ENCODE measurements at places on chromosomes 3 and 15.

GRCh38 chr15:91593067-91593466, 260.4 kb upstream of the SLCO3A1 start:
- DNase-seq = no peak

- no peak for DNase-seq
Observed at GRCh38 chr3:140250945-140251344, 316.0 kb downstream of the CLSTN2 start.

DNA sequence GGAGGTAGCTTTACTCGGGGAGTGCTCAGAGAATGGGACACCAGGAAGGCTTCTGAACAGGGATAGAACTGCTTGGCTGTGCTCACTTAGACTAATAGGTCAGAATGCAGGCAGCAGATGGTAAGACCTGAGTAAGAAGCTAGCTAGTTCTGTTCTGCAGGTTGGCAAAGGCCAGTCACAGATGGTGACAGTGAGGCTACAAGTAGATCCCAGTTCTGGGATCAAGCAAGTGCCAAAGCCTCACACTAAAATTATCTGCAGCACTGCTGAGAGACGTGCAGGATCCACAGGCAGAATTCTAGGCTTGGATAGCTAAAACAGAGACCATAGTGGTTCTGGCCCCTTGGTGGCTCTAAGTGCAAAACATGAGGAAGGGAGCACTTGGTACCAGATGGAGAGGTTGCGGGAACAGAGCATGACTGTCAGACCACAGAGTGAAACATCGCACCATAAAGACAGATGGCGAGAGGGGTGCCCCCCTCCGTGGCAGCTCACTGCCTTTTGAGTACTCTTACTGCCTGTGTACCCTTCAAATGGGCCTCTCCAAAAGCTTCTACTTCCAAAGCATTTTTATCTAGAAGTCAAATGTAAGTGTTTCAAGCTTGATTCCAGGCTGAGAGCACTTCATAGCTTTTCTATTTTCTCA, 3.6 kb upstream of the GLCE start:
- no peak for DNase-seq

DNA sequence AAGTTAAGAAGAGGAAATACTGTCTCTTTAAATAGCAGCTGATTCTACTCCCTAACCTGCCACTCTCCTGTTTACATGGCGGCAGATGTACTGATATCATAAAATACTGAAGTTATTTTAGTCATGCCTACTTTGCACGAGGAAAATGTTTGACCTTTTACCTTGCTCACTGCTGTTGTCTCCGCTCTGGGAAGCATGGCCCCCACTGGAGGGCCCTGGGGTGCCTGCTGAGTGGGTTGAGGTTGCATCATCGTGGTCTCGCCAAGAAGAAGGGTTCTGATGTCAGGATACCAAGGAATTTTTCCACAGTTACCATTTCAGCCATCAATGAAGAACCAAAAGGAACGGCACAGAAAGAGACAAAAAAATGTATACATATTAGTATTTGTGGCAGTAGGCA, 16.7 kb downstream of the MEIS2 start:
- DNase-seq = no peak

DNA sequence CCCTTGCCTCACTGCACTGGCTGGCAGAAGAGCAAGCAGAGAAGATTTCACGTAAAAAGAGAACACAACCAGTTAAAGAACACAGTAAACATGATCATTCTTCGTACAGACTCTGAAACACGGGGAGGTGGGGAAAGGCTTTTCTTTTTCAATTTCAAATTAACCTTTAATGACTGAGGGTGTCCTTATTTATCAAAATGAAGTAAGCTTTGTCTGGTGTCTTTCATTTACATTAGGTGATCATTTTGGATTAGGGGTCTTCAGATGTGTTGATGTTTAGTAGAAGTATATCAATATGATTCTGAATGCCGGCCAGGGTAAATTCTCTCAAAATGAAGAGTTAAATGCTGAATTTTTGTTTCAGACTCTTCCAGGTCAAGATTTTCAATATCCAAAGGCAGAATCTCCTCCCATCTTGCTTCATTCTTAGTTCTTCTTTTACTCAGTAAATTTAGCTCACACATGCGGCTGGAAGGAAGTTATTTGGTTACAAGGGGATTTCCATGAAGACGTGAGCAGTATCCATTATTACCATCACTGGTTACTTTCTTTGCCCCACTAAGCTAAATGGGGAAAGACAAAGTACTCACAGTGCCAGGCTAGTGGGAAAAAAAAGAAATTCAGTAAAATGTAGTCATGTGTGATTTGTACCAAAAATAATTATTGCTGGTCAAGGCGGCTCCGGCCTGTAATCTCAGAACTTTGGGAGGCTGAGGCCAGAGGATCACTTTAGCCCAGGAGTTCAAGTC, 272.2 kb upstream of the NR2F2 start:
- peak; percentile 12 for DNase-seq
